ENCODE measurements at places on chromosomes 7 and 10.

DNA sequence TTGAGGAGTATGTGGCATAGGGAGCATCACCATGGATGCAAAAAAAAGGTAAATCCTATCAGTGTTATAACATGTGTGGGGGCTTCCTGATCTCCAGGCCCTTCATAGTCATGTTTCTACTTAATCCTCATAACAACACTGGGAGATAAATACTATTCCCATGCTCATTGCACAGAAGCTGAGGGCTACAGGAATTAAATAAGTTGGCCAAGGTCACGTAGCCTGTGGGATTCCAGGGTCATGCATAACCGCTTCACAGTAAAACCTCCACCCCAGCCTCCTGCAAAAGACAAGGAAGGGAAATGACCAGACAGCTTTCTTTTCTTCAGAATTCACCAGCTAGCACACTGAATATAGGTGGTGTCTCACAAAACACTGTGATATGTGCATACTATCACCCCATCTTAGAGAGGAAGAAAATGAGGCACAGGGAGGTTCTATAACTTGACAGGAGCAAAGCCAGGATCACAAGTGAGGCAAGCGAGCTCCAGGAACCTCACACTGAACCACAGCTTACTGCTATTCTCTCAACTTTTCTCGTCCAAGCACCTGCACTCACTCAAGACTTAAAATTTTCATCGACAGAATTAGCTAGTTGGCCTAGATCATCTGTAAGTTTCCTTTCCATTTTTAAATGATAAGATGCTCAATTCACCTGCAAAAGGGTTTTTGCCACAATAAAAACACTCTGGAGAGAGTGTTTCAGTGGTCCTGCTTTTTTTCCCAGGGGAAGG lies 13.4 kb downstream of the JAZF1 start:
- no peak for DNase-seq

GRCh38 chr7:117241088-117241487 lies 81.8 kb downstream of the WNT2 start:
- DNase-seq = no peak

DNA sequence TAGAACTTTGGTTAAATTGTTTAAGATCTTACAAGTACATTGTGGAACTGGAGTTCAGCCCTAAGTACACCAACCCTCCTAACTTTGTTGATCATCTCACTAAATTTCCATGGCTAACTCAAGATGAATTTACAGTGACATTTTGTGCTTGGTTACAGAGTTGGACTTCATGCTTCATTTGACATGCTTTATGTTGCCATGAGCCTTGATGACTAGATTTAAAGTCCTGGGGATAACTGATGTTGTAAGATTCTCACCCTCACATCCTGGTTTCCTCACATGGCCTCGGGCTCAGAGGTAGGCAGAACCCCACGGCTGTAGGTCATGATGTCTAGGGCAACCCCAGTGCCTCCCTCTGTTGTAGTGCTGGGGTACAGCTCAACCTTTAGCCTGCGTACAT lies 397.2 kb upstream of the IGFBP3 start:
- no peak for DNase-seq

DNA sequence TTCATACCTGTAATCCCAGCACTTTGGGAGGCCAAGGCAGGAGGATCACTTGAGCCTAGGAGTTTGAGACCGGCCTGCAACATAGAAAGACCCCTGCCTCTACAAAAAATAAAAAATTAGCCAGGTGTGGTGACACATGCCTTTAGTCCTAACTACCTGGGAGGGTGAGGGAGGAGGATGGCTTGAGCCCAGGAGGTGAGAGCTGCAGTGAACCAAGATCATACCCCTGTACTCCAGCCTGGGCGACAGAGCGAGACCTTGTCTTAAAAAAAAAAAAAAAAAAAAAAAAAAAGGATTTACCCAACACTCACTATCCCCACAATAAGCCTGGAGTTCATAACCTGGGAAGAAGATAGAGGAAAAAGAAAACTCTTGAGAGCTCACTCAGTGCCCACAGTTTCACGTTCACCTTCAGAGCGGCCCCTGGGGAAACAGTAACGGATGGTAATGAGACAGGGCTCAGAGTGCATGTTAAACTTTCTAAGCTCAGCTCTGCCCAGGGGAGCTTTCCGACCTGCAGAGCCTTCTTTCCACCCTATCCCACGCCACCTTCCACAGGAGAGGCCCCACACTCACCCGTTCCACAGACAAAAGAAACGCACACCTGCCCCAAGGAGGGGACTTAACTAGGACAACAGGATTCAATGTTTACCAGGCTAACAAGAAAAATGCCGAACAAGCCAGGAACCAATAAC lies 259.8 kb upstream of the KLF14 start:
- no peak for DNase-seq

DNA sequence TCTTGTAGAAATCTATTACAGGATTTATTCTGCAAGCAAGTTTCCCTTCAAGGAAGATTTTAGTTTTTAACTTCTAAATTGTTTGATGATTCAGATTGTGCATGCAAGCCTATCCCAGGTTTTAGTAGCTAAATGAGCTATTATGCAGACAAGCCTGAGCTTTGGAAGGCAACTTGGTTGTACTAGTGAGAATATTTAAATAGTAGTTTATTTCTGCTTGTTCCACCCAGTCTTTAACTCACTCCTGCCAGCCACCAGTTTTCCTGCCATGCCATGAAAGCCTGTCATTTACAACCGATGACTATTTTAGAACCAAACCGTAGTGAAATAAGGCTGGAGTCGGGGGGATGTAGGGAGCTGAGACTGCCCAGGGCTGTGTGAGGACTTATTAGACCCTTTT lies 324.6 kb upstream of the FZD1 start:
- DNase-seq = no peak

DNA sequence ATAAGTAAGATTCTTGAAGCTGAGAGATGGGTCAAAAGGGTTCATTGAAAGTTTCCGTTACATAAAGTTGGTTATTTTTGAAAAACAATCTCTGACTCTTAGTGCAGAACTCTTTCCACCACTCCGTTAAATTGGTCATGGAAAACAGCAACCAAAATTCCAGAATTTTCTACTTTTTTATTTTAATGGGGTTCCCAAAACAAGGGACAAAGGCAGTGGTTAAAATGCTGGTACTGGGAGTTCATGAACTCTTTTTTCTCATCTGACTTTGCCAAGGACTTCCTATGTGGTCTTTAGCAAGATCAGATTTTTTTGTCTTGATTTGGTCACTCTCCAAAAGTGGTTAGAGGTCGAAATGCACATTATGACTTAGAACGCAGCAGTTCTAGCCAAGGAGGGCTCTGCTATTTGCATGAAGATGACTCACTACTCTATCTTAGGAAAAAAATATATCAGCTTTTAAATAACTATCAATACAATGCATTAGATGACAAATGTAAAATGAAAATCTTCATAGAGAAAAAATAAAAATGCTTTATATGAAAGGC lies 145.7 kb downstream of the REEP3 start:
- no peak for DNase-seq

GRCh38 chr7:601595-602340 lies 82.1 kb upstream of the PDGFA start:
- peak; percentile 70 for DNase-seq

DNA sequence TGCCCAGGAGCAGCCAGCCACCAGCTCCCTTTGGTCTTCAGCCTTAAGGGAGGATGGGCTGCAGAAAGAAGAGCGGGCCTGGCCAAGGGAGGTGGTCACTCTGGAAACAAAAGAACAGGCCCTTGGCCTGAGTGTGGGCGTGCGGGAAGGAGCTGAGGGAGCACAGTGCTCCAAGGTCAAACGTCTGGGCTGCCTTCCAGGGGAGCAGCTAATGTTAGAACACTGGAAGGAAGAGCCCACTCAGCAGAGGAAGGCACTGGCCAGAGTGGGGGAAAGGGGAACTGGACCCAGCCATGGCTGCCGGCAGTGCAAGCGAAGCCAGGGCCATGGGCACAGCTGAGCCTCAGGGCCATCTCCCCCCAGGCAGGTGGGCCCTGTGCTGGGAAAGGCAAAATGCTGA lies 42.7 kb downstream of the FAM53B start:
- peak; percentile 81 for DNase-seq

GRCh38 chr10:19290770-19291169 lies 242.2 kb downstream of the MALRD1 start:
- no peak for DNase-seq

DNA sequence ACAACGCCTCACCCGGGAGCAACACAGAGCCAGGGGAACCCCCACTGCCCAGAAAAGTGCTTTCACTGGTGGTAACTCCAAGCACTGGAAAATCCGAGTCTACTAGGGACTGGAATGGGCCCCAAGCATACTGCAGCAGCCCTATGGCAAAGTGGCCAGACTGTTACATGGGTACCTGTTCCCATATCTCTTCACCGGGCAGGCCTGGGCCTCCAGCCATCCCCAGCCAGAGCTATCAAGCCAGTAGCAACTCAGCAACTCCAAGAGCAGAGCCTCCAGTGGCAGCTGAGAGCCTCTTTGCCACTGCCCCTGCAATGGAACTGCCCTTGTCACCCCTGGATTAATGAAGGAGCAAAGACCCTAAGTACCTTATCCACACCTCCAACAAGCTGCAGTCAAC lies 73.5 kb downstream of the HBP1 start:
- DNase-seq = no peak

DNA sequence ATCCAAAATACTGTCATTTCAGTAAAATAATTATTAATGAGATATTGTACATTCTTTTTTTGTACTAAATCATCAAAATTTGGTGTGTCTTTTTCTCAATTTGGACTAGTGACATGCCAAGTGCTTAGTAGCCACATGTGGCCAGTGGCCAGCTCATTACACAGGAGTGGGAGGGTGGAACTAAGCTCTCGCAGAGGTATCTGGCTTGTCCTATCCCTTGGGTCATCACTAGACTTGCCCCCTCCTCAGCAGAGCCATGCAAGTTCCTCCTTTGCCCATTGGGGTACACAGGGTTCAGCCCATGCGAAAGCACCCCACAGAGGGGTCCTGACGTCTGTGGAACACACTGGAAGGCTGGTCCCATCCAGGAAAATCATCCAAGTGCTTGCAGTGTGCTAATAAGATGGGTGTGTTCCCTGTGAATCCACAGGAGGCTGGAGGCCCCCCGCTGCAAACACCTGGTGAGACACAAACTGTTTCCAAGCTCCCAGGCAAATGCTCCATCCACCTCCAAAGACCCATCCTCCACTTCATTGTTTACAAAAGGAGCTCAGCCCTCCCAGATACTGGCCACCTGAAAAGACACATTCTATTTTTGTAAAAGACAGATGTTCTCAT lies 1.3 kb downstream of the ARHGAP22 start:
- no peak for DNase-seq

- DNase-seq = no peak
Observed at GRCh38 chr7:16982640-16983350, 101.0 kb upstream of the AGR3 start.

GRCh38 chr7:33509206-33509605 lies 379.8 kb downstream of the BBS9 start:
- no peak for DNase-seq

DNA sequence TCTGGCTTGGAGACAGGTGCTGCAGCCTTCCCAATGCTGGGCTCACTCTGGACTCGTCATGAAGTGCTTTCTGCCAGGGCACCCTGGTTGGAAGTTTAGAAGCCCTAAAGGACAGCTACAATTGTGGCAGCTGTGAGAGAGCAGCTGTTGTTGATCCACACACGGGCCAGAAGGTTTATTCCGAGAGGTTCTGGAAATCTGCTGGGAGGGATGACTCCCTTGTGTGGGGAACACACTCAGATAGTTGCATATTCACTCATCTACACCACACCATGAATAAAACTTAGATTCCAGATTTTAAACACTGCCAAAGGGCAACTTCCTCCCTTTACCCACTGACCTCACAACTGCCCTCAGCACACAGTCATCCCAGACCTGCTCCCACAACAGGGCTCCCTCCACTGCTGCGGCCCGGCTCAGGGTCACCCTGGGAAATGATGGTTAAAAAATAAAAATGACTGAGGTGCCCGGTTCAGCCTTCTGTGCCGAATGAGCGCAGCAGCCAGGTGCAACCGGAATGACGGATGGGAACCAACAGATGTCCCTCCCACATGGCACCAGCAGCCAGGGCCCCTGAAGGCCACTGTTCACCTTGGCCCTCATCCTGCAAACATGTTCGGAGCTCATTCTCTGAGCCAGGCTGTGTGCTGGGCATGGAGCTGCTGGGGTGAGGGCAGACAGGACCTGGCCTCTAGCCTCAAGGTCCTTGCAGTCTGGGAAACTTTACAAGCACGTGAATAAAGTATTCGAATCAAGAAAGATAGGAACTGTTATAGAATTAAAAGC lies 40.2 kb downstream of the ASB13 start:
- DNase-seq = no peak

- no peak for DNase-seq
Observed at GRCh38 chr7:14748461-14748860, 154.1 kb downstream of the DGKB start.

GRCh38 chr10:45280113-45280760 lies 35.2 kb downstream of the OR13A1 start:
- DNase-seq = no peak

GRCh38 chr10:45152726-45153125 lies 152.0 kb downstream of the ZNF22 start:
- no peak for DNase-seq

GRCh38 chr7:135721198-135721820 lies 6.7 kb downstream of the SLC13A4 start:
- no peak for DNase-seq

GRCh38 chr10:104028823-104029520 lies 56.7 kb downstream of the COL17A1 start:
- DNase-seq = no peak

- DNase-seq = no peak
Observed at GRCh38 chr10:3071405-3072198, 4.3 kb downstream of the PFKP start.

- no peak for DNase-seq
Observed at GRCh38 chr7:156783864-156784263, 109.1 kb downstream of the LMBR1 start.

DNA sequence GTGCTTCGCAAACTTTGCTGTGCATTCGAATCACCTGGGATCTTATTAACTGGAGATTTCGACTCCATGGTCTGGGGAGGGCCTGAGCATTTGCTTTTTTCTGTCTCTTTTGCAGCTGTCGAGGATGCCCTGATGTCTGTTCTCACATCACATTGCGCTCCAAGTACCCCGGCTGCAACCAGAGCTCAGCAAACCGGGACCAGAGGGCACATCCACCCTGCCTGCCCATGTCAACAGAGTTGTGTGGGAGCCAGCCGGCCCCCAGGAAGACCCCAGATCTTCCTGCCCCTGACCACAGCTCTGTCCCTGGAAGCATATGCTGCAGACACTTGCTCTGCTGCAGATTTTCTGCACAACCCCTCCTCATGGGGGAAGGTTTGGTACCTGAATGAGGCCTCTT lies 180.8 kb downstream of the ADARB2 start:
- no peak for DNase-seq

DNA sequence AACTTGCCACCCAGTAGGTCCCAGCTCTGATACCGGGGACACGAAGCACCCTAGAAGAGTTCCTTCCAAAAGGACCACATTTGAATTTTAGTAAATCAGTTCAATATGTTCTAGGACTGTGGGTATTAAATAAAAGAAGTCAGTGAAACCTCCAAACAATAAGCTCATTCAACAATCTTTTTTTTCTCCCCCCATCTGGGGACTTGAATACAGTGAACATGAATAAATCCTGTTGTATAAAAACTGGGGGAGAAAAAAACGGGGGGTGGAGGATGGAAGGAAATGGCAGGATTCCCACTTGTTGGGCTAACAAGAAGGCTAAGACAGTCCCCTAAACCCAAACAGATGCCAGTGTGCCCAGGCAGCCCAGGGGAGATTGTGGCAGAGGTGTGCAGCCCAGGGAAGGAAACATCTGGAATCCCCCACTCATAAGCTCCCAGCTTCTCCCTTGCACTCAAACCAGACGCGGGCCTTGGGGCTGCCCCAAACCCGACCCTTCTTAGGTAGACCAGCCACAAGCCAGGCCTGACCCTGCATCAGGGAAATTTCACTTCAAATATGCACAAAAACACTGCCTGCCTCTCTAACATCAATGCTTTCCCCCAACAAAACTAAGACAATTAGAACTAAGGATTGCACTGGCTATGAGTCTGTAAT lies 8.8 kb downstream of the AFAP1L2 start:
- no peak for DNase-seq

All from right forelimb (tissue), 1 donor.